NCI-H1048 (cell line): ENCODE measurements at places on chromosomes 1 and 21.

GRCh38 chr1:207089627-207090355 lies 1.1 kb downstream of the C4BPB start:
- DNase-seq, result no peak

- DNase-seq, result no peak
Observed at GRCh38 chr1:21662426-21663247, 6.5 kb downstream of the RAP1GAP start.

- no peak for DNase-seq
Observed at GRCh38 chr1:48341221-48341620, 118.7 kb downstream of the SLC5A9 start.

DNA sequence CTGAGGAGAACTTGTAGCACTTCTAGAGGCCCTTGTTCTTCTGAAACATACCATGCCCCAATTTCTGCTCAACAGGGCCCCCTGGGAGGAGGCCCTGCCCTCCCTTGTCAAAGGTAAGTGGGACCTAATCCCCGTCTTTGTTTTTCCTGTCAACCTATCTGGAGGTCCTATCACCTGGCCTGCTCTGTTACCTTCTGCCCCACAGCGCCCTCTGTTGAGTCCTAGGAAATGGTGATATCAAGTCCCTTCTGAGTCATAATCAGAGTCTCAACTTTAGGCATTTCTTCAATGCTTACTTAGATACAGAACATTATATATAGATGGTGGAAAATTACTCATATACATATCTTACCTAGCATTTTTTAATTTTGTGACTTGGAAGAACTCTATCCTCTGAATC lies 28.2 kb upstream of the FCRL4 start:
- DNase-seq, result peak; percentile 40
